Stimulated activated CD8-positive, alpha-beta memory T cell treated with anti-CD3 and anti-CD28 coated beads, Interleukin-2, amount 100 ng/mL, for 48 hours (primary cell): ENCODE measurements at places on chromosomes 3 and 15.

GRCh38 chr3:24359102-24359501 lies 135.5 kb downstream of the THRB start:
- no peak for DNase-seq

- no peak for DNase-seq
Measured at GRCh38 chr3:192494174-192494573, 233.2 kb downstream of the FGF12 start.

DNA sequence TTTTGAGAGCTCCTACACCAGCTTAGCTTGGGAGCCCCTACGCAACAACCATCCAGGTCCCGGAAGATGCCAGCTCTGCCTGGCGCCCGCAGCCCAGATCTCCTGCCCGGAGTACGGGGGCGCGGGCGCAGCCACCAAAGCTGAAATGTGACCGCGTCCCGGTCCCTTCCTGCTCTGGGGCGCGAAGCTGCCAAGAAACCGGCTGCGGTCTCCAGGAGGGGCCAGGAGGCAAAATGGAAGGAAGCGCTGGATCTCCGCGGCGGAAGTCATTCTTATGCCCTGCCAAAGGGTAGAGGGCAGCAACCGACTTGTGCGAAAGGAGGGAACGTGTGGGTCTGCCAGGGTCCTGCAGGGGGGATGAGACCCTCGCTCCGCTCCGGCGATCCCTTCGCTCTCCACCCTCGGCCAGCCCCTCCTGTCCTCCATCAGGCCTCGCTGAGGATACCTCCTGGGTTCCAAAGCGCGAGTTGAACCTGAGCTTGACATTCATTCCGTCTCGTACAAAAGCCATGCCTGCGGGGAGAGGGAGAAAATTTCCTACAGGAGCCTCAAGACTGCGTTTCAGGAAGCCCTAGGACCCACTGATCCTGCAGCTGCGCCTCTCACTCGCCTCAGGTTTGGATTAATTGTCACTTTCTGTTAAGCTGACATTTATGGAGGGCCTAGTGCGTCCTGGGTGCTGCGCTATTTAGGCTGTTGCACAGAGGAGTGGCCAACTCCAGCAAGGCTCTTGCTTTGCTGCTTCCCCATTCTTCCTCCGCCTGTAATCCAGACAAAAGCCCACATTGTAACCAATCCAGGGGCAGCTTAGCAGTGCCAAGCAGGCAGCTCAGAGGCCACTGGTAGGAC lies 98.3 kb upstream of the VGLL3 start:
- DNase-seq, result no peak

- no peak for DNase-seq
Measured at GRCh38 chr15:74795966-74796625, 14.2 kb downstream of the CSK start.

GRCh38 chr15:51652084-51652668 lies 29.1 kb upstream of the SCG3 start:
- DNase-seq, result no peak

GRCh38 chr3:31815006-31815405 lies 166.1 kb downstream of the OSBPL10 start:
- no peak for DNase-seq

DNA sequence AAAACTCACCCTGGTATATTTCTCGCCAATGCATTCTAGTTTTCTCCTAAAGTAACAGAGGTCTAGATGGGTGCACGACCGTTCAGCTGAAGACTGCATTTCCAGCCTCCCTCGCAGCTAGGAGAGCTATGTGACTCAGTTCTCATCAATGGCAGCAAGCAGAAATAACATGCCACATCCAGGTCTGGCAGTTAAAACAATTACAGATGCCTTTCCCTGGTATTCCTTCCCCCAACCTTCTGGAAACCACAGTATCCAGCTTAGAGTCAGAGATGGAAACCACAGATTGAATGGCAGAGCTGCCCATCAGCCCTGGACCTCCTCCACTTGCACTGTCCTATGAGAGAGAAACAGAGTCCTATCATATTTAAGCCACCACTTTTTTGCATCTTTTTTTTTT lies 4.8 kb downstream of the HAPLN3 start:
- DNase-seq, result no peak

DNA sequence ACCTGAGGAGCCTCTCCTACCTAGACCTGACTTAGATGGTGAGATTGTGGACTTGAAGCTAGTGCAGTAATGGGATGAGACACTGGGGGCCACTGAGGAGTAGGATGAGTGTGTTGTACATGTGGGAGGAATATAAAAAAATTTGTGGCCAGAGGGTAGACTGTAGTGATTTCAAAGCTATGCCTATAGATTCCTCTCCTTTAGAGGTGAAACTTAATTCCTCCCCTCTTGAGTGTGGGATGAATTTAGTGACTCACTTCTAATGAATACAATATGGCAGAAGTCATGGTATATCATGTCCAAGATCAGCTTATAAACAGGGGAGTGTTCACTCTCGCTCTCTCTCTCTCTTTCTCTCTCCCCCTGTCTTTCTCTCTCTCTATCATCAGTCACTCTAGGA lies 6.7 kb downstream of the ZNF860 start:
- no peak for DNase-seq

DNA sequence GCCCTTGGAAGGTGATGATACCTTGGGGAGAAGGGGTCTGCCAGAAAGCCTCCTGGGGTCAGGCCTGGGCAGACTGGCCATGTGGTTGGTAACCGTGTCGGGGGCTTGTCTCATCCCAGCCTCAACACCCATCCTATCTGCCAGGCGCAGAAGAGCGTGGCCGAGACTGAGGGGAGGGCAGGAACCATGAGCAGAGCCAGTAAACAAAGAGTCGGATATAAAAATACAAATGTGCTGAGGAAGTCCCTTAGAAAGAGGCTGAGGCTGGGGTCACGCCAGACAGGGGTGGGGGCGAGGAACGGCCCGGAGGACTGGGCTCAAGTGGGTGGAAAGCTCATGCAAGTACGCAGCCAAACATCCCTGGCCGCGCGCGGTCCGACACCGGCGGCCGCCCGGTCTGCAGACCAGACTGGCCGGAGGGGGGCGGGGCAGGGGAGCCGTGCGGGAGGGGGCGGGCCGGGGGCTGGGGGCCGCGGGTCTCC lies 1.9 kb downstream of the CAMK2N2 start:
- DNase-seq, result no peak

DNA sequence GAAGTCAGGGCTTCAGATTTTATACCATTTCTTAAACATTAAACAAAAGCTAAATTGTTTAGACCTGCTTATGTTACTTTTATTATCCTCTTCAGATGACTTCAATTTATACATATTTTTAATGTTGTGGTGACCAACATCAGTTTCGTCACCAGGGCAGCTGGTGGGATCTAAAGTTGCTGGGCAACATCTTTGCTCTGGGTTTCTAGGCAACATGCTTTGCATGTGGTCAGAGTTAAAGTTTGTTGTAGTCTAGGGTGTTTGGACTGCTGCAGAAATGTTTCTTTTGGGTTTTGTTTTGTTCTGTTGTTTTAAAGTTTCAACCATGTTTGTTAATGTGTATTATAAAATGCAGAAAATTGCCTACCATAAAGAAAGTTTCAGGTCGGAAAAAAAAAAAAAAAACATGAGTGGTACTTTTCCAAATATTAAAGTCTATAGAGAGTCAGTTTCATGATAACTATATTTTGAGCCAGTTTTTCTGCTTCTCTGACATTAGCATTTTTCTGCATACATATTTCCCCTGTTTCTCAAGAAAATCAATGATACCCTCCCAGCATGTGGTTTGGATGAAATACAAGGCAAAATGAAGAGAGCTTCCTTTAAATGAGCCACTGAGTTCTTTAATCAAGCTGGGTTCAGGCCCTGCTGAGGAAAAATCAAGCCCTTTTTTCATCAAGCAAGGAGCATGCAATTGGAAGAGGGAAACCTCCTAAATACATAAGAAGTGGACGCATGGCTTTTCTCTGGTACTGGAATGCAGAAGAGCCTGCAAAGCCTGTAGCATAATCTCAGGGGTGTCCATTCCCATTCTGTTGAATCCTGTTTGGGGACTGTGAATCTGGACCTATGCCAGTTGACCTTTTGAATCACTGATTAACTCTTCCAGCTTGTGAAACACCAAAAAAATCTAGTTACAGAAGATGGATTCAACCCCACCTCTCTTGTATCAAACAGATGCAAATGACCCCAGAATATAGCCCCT lies 35.0 kb upstream of the VGLL3 start:
- DNase-seq, result no peak

- no peak for DNase-seq
Measured at GRCh38 chr3:181860235-181860634, 148.5 kb downstream of the SOX2 start.

DNA sequence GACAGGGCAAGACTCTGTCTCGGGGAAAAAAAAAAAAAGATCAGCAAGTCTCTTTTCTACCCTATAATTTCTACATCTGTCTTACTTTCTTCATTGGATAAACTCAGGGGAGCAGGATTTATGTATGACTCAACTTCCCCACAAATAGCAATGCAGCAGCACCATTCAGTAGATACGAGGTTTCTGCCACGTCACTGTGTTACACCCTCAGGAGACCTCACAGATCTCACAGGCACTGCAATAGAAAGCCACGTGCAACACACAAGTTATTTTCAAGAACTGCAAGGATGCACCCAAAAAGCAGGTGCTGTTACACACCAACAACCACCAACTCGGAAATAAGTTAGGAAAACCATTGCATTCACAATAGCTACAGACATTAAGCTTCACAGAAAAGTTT lies 30.2 kb downstream of the TSPAN3 start:
- DNase-seq, result no peak

DNA sequence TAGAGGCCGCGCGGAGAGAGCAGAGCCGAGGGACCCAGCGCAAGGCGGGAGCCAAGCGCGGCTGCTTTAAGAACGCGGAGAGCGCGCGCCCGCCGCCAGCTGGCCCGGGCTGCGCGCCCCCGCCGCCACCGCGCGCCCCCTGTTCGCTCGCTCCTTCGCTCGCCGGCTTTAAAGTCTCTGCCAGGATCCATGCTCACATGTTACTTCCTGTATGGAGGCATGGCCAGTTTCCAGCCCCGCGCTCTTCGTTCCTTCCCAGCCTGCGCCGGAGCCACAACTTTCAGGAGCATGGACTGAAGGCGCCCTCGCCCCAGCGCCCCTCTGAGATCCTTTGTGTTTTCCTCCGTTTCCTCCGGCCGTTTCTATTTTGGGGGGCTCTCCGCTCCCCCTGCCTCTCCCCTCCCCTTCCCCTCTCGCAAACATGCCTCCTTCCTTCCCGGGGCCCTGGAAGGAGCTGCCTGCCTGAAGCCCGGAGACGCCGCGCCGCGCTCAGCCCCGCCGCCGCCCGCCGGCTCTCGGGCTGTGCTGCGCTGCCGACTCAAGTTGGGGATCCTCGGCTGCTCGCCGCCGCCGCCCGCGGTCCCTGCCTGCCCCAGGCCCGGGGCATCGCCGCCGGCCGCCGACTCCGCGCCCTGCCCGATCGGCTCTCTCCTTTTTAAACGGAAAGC lies at the start of gene PTPRG:
TSS of gene PTPRG (plus strand) at position 198 of the 668 bp plus-strand sequence. CDS start 717 bp downstream, outside the sequence.
- DNase-seq, result no peak

- DNase-seq, result no peak
Measured at GRCh38 chr15:66940368-66940767, 125.0 kb upstream of the SMAD3 start.

DNA sequence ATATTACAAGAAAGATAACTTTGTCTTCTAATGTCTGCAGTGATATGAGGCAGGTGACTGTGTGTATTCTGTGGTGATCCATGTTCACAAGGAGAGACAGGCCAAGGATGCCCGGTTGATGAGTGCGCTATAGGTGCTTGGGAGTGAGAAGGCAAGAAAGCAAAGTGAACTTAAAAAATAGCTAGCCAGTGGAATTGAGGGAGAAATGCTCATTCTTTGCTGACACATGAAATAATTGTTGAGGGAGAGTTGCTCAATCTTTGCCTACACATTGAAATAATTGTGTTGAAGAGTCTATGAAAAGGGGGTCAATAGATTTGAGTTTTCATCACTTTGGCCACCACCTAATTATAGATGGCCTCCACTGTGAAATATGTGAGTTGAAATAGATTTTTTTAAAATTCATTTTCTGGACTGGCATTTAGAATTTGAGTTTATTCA lies 156.3 kb downstream of the LPP start:
- DNase-seq, result no peak

DNA sequence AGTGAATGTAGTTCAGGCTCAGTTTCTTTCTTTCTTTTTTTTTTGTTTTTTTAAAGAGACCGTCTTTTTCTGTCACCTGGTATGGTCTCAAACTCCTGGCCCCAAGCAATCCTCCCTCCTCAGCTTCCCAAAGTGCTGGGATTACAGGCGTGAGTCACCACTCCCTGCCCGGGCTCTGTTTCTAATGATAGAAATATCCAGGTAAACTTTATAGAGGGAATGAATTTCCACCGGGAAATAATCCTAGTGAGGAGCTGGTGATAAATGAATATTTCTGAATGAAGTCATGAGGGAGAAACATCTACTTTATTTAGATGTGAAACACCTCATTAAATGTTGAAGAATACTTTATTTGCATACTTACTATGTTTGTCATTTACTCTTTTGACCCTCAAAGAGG lies 7.2 kb downstream of the RNF13 start:
- no peak for DNase-seq

DNA sequence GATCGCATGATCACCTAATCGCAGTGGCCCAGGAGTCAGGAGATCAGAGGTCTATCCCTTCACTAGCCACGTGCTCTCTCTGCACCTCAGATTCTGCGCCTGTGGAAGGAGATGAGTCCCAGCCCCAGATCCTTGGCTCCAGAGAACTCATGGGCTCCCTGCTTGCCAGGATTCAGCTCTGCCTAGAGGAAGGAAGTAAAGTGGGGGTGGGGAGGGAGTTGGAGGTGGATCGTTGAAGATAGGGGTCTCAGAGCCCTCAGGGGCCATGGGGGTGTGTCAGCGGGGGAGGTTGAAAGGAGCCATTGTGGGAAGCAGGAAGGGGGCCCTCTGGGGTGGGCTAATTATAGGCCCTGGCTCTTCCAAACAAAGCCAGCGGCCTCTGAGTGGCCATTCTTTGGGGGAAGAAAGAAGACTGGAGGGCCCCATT lies 11.3 kb upstream of the STRA6 start:
- DNase-seq, result no peak
